NCI-H2171 treated with DMSO at 0.1 percent for 48 hours (cell line): ENCODE measurements at places on chromosomes 16 and 17.

DNA sequence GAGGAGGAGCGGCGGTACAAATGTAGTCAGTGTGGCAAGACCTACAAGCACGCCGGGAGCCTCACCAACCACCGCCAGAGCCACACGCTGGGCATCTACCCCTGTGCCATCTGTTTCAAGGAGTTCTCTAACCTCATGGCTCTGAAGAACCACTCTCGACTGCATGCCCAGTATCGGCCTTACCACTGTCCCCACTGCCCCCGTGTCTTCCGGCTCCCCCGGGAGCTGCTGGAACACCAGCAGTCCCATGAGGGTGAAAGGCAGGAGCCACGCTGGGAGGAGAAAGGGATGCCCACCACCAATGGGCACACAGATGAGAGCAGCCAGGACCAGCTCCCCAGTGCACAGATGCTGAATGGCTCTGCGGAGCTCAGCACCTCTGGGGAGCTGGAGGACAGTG lies 2.8 kb downstream of the ZNF646 start:
- DNase-seq: no peak

DNA sequence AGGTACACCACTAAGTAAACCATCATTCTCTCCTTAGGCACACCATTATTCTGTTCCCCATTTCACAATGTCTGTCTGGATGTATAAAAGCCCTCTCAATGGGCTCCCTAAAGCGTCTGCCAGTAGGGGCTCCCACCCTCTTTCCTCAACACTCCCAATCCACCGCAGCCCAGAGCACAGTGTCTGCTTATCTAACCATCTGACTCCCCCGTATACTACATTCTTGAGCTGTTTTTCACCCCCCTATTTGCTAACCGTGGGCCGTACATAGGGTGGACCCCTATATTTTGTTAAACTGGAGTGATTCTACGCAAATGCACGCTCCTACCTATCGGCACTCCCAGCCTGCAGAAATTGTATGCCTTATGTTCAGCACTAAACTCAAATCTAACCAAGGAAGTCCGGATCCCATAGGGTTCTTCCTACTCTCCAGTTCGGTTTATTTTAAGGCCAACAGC lies 685 bp upstream of the PSMD3 start:
- DNase-seq: peak; percentile 82

DNA sequence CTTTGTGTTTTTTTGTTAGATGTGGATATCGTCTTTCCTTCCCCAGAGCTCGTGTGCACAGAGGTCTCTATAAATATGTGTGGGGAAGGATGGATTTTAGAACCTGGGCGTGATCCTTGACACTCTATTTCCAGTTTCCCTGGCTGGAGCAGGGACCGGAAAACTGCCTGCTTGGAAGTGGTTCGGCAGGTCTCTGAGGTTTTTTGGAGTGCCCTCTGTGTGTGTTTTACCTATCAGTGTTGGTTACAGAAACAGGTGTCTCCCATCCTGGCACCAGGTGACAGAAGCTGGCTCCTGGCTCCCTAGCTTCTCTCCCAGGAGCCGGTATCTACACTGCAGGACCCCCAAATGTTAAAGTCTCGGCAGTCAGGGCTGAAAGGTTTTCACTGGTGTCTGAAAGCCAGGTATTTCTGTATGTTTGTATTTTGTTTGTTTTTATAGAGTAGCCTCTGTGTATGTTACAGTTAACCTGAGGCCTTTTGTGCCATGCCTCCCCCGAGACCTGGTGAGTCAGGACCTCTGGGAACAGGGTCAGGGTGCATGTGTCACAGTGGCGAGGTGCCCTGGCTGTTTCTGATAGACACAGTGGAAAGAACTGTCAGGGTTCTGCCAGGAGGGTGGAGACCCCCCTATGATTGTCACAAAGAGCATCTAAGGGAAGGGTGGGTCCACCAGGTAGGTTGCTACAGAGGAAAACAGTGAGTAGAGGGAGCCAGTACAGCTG lies 31.3 kb downstream of the ZC3H18 start:
- no peak for DNase-seq

GRCh38 chr16:22052980-22053379 lies 39.4 kb upstream of the VWA3A start:
- no peak for DNase-seq

- DNase-seq: no peak
These were observed 43.5 kb upstream of the VPS4A start for GRCh38 chr16:69267633-69268032.

DNA sequence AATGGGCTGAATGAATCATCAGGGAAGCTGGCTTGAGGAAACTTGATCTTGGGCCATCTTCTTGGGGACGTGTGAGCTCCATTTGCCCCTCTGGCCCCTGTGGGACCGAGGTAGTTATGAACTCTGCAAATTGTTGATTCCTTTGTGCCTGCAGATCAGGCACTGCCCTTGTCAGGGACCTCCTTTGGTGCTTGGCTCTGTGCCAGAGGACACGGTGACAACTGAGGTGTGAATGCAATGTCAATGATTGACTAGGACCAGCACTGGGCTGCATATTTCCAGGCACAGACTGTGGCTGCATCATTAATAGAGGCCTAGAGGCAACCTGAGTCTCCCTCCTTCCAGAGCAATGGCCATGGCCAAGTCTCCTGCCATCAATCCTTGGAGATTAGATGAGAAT lies 23.8 kb downstream of the PDILT start:
- DNase-seq: no peak

DNA sequence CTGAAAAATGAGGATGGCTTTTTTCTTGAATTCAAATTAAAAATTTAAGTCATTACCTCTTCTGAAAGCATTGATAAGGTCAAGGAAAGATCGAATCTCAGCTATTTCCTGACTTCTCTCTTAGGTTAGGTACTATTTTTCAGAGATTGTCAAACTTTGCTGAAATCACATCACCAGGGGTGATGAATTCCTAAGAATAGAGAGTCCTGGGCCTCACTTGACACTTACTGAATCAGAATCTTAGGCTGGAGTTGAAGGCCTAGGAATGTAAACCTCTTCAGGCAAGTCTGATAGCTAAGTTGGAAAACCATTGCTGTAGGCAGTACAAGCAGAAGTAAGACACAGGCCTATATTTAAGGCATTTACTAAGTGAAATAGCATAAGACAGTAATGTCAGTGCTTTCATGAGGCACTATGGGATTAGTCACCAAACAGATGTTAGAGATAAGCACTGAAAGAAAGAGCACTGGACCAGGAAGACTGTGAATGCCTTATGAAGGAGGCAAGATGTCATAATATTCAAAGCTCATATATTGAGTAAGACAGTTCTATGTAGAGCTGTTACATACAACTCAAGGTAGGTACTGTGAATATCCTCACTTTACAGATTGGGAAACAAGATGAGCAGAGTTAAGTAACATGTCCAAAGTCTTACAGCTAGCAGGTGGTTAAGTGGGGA lies 21.5 kb downstream of the DCAF7 start:
- DNase-seq: no peak

DNA sequence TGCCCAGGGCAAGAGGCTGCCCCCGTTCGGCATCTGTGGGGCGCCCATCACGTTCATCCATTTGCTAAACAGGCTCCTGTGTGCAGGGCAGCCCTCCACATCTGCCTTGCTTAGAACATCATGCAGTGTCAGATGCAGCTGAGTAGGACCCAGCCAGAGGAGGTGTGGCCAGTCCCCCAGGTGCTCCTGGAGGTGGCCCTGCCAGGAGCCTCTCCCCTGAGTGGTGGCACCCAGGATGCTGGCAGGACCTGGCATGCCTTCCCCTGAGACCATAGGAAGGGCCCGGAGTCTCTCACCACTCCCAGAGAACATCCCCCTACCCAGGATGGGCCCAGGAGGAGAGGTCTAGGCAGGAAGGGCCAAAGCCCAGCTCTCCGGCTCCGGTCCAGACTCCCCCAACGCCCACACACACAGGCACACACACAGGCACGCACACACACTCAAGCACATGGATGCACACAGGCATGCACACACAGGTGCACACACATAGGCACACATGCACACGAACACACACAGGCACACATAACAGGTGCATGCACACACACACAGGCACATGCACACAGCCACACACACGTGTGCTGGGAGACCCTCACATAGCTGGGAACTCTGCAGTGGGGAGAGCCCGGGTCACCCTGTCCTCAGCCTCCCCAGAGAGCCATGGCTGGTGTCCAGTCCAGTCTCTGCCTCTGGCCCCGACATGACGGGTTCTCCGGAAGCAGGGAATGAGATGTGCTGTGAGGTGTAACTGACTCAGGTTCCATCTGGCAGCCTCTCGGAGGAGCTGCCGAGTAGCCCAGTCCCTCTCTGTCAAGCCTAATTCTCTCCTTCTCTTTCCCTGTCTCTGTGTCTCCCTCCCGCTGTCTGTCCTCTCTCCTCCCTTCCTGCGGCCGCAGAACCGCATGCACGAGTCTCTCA lies 74.6 kb downstream of the AMFR start:
- no peak for DNase-seq
